ENCODE measurements at places on chromosomes 5 and 9. TPM values are rescaled to one million over a fixed set of nuclear protein-coding genes. Genes with fewer than 3 reads are reported as not detected.

CD180 gene
- 0.06 TPM for total RNA-seq

CDC20B gene
- total RNA-seq, result not detected

TNC gene
- total RNA-seq, result 1.2 TPM

OLFM1 gene
- 3.7 TPM for total RNA-seq

PCDHGA5 gene
- 3.0 TPM for total RNA-seq

CMYA5 gene
- 0.25 TPM for total RNA-seq

CCNI2 gene
- total RNA-seq, result not detected

NUP155 gene
- total RNA-seq, result 10.3 TPM

DMRT3 gene
- total RNA-seq, result not detected

RASGRF2 gene
- 0.56 TPM for total RNA-seq

PRR7 gene
- 26.0 TPM for total RNA-seq

SPATA31C1 gene
- total RNA-seq, result not detected

ADRB2 gene
- not detected for total RNA-seq

ELAVL2 gene
- total RNA-seq, result 0.12 TPM

PDLIM4 gene
- total RNA-seq, result 43.8 TPM

CSF1R gene
- 0.15 TPM for total RNA-seq

GSN gene
- total RNA-seq, result 739 TPM

FGF10 gene
- 0.25 TPM for total RNA-seq

EGFLAM gene
- total RNA-seq, result 1.6 TPM

IFNB1 gene
- not detected for total RNA-seq

MEIKIN gene
- not detected for total RNA-seq

SUSD3 gene
- total RNA-seq, result 2.1 TPM

CDKN2B-AS1 gene
- total RNA-seq, result 1.2 TPM

ZBED3 gene
- 7.4 TPM for total RNA-seq

SAXO1 gene
- total RNA-seq, result 0.20 TPM
